ENCODE measurements at places on chromosomes 11 and 22. TPM values are rescaled to one million over a fixed set of nuclear protein-coding genes. Genes with fewer than 3 reads are reported as not detected.

The GAB2 gene
- 35.7 TPM for total RNA-seq

The SCGB1C1 gene
- total RNA-seq, result not detected

GRCh38 chr11:28518825-28519224 lies 410.6 kb downstream of the METTL15 start:
- no peaks in the 10 kb centered on the region for H3K36me3 ChIP-seq
- DNase-seq, result no peak
- no peaks in the 10 kb centered on the region for H3K4me1 ChIP-seq

DNA sequence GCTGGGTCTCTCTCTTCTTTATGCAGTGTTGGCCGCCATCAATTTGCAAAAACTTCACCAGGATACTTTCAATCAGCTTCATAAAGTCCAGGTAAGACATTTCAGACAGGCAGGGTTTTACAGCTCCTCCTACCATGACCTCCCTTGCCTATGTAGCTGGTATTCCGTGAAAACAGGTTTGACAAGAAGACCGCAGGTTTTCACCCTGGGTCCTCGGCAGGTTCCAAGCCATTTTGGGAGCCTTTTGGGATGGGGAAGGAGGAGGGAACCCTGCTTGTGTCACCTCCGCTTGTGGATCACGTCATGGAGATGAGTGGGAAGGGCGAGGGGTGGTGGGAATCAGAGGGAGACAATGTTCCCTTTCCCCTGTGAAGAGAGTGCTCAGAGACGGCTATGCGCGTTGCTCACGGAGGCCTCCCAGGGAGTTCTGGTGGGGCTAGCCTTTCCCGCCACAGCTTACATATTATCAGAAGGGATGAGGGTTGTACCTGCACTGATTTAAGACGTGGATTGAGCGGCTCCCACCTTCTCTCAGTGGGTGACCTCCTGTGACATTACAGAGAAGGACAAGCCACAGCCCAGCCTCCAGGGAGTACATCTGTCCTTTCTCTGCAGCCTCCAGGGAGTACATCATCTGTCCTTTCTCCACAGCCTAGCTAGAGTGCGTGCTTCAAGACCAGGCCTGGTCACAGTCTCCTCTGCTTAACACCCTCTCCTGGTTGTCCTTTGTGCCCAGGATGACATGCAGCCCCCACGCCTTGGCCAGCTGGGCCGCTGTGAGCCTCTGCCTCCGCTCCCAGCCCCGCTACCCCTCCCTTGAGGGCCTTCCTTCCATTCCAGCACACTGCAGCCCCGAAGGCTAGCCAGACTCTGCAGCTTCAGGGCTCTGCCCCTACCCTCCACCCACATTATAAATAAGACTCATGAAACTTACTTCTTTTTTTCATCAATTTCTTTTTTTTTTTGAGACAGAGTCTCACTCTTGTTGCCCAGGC lies 17.2 kb downstream of the GLB1L3 start:
- no peaks in the 10 kb centered on the region for H3K4me1 ChIP-seq
- DNase-seq, result no peak
- no peak overlapping the region for H3K27ac ChIP-seq

GRCh38 chr11:104688731-104689130 lies 209.5 kb downstream of the CASP12 start:
- H3K27ac ChIP-seq, result no peak overlapping the region
- H3K4me3 ChIP-seq, result no peak overlapping the region
- H3K27me3 ChIP-seq, result no peaks in the 10 kb centered on the region
- DNase-seq, result no peak
- H3K4me1 ChIP-seq, result no peaks in the 10 kb centered on the region
- H3K36me3 ChIP-seq, result no peaks in the 10 kb centered on the region

- H3K27ac ChIP-seq, result peak overlapping the region; percentile 23
- no peaks in the 10 kb centered on the region for H3K27me3 ChIP-seq
- no peak for DNase-seq
- H3K4me3 ChIP-seq, result no peak overlapping the region
- H3K4me1 ChIP-seq, result no peaks in the 10 kb centered on the region
- no peaks in the 10 kb centered on the region for H3K36me3 ChIP-seq
These were observed 103.4 kb downstream of the ATXN10 start for GRCh38 chr22:45775062-45775461.

DNA sequence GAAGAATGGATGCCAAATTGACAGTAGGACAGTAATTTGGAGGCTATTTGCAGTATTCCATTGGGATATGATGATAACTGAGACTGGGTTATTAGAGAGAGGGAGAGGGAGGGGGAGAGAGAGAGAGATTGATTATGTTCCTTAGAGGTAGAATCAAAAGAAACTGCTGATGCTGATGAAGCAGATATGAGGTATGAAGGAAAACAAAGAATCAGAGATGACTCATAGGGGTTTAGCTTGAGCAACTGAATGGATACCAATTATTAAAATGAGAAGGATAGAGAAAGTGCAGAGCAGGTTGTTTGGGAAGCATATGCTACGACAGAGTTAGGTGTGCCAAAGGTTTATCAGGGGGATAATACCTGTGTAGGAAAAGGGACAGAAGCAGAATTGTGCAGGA lies 12.8 kb upstream of the NUCB2 start:
- H3K36me3 ChIP-seq, result no peaks in the 10 kb centered on the region
- no peak overlapping the region for H3K4me3 ChIP-seq
- H3K27me3 ChIP-seq, result no peaks in the 10 kb centered on the region
- no peak overlapping the region for H3K27ac ChIP-seq

- no peaks in the 10 kb centered on the region for H3K27me3 ChIP-seq
- H3K4me1 ChIP-seq, result no peaks in the 10 kb centered on the region
- no peak overlapping the region for H3K27ac ChIP-seq
- H3K4me3 ChIP-seq, result no peak overlapping the region
These were observed 45.7 kb downstream of the ANO3 start for GRCh38 chr11:26377619-26378018.

DNA sequence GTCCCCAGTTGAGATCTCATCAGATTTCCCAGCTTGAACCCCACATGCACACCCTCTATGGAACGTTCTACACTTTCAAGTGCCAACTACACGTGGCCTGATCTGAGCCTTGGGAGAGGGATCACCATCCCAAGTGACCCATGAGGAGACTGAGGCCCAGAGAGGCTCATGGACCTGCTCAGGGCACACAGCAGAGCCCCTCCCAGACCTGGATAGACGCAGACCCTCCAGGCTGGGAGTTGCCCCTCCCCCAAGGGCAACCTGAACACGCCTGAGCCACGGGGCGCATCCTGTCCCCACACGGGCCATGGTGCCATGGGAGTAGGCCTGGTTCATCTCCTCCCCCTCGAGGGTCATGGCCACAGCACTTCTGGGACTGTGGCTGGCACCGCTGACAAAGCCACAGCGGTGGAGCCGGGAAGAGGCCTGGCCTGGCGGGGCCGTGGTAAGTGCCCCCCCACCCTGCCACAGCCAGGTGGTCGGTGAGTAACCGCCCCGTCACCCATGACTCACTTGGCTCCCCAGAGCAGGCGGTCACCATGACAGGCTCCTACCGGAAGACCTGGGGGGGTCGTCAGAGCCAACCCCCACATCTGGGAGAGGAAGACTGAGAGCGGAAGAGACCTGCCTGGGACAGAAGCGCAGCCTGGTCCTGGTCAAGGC lies 8.1 kb downstream of the WNT7B start:
- H3K4me3 ChIP-seq, result no peak overlapping the region
- DNase-seq, result no peak
- H3K36me3 ChIP-seq, result no peaks in the 10 kb centered on the region
- H3K27me3 ChIP-seq, result peaks cover 88% of the 10 kb centered on the region
- no peak overlapping the region for H3K27ac ChIP-seq
- H3K4me1 ChIP-seq, result no peaks in the 10 kb centered on the region

DNA sequence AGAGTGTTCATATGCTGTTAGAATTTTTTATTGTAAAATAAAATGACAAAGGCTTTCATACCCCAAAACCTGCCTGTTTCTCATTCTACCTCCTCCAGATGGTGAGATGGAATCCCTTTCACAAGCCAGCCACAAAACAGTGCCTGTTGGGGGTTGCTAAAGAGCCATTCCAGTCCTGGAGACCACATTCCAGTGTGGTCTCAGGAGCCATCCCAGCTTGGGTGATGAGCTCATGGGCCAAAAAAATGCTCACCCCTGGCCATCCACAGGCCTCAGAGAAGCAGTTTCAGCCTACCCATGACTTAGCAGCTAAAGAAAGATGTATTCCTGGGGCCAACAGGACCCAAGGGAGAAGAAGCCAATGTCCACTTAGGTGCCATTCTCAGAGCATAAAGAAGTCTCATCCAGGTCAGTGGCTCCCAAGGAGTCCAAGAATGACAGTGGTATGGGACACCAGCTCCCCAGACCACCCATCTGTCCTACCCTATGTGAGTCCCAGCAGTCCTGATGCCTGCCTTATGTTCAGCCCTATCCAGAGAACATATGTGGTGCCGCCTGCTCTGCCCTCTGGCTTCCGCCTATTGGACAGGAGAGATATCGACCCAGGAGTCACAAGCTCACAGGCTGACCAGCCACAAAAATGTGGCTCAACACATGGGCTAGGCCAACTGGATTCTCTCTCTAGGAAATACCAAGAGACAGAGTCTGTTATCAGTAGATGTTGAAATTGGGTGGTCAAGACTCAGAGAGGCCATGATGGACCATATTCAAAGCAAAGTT lies 26.4 kb downstream of the C11orf91 start:
- no peak overlapping the region for H3K27ac ChIP-seq
- H3K4me1 ChIP-seq, result no peaks in the 10 kb centered on the region
- no peak overlapping the region for H3K4me3 ChIP-seq
- H3K27me3 ChIP-seq, result no peaks in the 10 kb centered on the region
- H3K36me3 ChIP-seq, result no peaks in the 10 kb centered on the region
- DNase-seq, result no peak
